ENCODE measurements at places on chromosomes 7 and 10.

DNA sequence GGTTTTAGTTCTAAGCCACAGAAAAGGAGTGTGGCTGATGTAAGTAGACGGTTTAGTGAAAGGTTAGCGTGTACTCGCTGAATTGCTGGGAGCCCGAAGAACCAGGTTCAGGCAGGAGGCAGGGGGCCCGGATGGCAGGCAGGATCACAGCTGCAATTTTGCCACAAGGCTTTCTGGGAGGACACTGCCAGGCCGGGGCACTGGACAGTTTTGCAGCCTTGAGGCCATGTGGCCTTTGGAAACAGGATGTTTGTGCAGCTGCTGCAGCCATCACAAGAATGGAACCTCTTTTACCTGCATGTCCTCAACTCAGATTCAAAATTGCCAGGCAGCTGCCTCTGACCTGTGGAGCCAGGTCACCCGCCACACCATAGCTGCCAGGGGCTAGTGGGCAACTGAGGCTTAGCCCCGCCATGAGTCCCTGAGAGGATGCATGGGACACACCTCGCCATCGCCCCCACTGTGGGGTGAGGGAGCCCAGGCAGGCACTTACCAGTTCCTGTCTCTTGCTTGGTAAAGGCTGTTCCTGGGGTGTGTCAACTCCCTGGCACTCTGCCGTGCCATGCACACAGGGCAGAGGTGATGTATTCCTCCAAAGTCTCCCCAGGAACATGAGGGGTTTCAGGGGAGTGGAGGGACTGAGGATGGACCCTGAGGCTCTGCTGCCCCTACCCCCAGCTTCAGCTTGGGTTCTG is 188.6 kb downstream of the RPS24 start:
- no peak for DNase-seq

GRCh38 chr10:45052700-45053099 is 52.0 kb downstream of the ZNF22 start:
- no peak for DNase-seq

DNA sequence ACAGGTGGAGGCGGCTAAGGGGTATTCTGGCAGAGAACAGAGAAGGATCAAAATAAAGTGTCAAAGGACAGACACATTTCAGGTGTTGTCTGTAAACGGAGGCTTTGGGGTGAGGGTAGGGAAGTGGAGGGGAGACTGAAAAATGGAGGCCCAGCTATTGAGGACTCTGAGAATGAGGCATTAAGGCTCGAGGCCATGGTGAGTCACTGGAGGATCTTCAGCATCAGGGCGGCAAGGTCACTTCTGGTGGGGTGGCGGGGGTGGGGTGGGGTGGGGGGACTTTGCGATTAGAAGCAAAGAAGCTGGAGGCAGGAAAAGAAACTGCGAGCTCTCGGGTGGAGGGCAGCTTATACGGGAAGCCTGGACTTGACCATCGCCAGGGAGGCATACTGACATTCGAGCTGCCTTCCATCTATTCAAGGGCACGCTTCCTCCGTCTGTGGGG is 58.4 kb upstream of the PCGF5 start:
- no peak for DNase-seq

DNA sequence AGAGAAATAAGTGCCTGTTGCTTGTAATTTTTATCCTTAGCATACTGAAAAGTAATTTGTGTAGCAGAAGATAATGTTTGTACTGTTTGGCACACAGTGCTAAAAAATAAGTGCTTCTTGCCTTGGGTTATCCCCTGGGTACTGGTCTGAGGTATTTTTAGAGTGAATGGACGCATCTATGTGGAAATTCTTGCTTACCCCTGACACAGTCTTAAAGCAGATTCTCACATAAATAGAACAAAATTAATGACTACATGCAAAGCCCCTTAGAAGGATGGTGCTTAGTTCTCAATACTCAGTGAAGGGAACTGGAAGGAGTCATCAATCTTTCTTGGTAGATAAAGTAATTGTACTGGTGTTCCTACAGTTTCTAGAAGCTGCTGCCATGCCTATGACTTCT is 548.6 kb downstream of the ARL4A start:
- DNase-seq = no peak

- DNase-seq = no peak
Measured at GRCh38 chr10:101780187-101780817, 2.9 kb downstream of the NPM3 start.

DNA sequence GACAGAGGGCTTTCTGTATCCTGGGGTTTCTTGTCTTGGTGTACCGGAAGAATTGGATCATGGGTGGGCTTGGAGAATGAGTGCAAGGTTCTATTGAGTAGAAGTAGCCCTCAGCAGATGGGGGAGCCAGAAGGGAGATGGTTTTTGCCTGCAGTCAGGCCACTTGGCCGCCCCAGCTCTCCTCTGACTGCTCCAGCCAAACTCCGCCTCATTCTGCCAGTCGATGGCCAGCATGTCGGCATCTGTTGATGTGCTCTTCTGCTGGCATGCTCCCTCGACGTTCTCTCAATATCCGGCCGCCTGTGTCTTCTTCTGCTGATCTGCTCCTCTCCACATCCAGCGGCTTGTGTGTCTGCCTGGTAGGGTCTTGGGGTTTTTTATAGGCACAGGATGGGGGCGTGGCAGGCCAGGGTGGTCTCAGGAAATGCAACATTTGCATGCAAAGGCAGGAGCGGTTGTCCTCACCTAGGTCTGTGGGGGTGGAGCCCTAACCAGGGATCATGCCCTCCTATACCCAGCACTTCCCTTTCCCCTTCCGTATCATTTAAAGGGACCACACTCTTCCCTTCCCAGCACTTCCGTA is 40.2 kb upstream of the TNS3 start:
- no peak for DNase-seq

- no peak for DNase-seq
Measured at GRCh38 chr10:26499426-26499825, 61.3 kb downstream of the APBB1IP start.

DNA sequence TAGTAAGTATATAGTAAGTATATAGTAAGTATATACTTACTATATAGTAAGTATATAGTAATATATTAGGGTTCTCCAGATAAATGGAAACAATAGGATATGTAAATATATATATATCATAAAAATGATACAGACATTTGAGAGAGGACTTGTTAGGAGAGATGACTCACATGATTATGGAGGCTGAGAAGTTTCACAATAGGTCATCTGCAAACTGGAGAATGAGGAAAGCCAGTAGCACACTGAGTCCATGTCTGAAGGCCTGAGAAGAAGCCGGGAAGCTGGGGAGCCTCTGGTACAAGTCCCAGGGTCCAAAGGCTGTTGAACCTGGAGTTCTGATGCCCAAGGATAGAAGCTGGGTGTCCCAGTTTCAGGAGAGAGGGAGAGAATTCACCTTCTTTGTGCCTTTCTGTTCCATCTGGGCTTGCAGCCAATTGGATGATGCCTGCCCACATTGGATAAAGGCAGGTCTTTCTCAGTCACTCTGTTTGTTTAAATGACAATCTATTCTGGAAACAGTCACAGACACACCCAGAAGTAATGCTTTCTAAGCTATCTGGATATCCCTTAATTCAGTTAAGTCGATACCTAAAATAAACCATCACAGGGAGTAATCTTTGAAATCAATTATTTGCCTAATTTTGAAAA is 205.5 kb upstream of the CDC14C start:
- DNase-seq = no peak

DNA sequence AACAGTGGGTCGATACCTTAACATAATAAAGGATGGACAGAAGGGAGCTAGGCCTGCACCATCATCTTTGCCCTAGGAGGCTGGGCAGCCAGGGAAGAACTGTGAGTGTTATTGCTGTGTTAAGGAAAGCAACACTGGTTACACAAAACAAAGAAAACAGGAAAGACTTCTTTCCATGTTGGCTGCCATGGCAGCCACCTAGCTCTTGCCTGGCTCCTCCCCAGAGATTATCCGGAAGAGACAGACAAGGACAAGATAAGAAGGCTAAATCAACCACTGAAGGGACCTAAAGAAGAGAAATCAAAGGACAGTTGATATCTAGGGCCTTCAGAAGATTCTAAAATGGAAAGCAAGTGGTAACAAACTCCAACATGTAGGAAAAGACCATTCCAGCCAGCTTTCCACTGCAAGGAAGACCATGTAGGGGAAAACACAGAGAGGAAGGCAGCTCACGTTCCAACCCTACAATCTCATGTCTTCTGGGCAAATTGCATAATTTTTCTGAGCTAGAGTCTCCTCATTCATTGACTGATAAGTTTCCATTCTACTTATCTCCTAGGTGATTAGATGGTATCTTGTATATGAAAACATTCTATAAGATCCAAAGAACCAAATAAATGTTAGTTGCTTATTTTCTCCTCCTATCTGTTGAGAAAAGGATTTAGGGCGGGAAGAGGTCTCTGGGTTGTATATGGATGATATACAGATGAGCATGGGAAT is 51.2 kb downstream of the SP8 start:
- DNase-seq = no peak

- DNase-seq = no peak
Measured at GRCh38 chr7:68246189-68246633, 1249.6 kb downstream of the TYW1 start.

DNA sequence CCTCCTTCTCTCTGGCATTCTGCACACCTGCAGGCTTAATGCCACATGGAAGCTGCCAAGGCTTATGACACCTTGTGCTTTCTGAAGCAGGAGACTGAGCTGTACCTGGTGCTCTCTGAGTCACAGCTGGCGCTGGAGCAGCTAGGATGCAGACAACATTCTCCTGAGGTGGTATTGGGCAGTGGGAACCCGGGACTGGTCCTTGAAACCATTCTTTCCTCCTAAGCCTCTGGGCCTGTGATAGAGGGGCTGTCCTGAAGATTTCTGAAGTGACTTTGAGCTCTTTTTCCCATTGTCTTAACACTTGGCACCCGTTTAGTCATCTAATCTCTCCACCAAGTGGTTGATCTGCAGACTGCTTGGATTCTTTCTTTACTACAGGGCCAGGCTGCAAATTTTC is 508.4 kb downstream of the TFEC start:
- DNase-seq = no peak

- peak; percentile 50 for DNase-seq
Measured at GRCh38 chr7:155796381-155797261, 15.6 kb downstream of the SHH start.

DNA sequence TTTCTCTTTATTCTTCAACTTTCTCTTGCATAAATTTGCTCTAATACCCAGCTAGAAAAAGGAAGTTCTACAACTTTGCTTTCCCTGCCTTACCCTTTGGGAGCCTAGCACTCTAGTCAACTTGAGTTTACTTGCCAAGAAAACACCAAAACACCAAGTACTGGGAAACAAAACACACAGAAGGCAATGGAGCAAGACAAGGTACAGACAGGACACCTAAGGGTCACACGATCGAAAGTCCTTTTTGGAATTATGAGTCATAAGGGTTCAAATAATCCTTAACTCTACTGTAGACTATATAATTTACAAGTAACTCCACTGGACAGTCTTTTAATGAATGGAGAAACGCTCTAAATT is 42.6 kb upstream of the ANAPC16 start:
- no peak for DNase-seq

GRCh38 chr10:14889318-14889717 is 10.7 kb downstream of the SUV39H2 start:
- DNase-seq = no peak

GRCh38 chr7:158365267-158365666 is 222.4 kb downstream of the PTPRN2 start:
- no peak for DNase-seq

DNA sequence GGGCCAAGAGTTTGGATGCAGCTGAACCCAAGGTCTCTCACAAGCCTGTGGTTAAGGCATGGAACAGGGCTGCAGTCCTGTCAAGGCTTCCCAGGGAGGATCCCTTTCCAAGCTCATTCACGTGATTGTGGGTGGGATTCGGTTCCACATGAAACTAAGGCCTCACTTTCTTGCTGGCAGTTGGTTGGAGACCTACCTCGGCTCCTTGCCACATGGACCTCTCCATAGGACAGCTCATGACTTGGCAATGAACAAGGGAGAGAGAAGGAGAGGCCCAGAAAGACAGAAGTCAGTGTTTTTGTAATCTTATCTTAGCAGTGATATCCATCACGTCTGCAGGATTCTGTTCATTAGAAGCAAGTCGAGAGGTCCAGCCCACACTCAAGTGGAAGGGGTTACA is 583.8 kb downstream of the LRMDA start:
- no peak for DNase-seq

- DNase-seq = no peak
Measured at GRCh38 chr7:28351450-28351849, 60.9 kb upstream of the CREB5 start.

- DNase-seq = no peak
Measured at GRCh38 chr7:138979226-138979979, 1.8 kb downstream of the KIAA1549 start.

DNA sequence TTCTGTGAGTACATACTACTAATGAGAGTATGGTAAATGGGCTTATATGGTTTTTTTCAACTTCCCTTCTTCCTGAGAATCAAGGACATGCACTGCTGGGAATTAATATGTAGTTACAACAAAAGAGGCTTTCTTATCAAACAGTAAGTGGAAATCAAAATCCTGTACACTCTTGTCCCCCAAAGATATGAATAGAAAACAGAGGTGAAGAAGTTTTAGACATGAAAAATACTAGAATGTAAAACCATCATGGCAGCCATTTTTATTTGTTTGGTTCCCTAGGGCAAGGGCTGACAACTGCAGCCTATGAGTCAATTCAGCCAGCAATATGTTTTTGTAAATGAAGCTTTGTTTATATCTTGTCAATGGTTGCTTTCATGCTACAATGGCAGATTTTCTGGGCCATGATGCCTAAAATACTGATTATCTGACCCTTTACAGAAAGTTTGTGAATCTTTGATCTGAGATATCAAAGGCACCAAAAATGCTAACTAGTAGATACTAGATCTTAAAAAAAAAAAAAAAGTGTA is 422.4 kb downstream of the PARD3 start:
- DNase-seq = no peak

DNA sequence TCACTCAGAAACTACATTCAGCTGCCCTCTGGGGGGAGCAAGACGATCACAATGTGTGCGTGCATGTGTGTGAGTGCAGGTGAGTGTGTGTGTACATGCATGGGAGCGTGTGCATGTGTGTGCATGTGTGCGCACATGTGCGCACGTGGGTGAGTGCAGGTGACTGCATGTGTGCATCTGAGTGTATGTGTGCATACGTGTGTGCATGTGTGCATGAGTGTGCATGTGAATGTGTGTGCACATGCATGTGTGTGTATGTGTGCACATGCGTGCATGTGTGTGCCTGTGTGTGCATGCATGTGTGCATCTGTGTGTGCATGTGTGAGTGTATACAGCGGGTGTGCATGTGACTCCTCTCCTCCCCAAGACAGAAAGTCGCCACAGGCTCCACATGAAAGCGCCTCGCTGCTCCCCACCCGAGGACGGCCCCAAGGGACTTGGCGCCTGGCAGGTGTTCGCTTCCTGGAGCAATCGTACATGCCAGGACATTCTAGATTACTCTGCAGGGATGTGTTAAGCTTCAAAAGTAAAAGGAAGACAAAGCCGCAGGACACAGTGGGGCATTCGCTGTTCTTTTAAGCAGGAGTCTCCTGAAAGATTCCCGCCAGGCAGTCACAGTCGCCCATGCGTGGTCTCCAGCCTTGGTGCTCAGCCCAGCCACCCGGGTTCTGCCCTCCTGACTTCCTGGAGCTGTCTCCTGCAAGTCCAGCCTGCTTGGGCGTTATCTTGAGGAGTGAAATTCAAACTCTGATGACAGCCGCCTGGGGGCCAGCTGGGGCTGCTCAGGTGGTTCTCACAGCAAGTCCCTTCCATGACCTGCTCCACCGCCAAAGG is 42.0 kb upstream of the ADGRA1 start:
- DNase-seq = no peak

Data from tibial nerve (tissue), 4 donors.